ENCODE measurements at places on chromosomes 13 and 19.

DNA sequence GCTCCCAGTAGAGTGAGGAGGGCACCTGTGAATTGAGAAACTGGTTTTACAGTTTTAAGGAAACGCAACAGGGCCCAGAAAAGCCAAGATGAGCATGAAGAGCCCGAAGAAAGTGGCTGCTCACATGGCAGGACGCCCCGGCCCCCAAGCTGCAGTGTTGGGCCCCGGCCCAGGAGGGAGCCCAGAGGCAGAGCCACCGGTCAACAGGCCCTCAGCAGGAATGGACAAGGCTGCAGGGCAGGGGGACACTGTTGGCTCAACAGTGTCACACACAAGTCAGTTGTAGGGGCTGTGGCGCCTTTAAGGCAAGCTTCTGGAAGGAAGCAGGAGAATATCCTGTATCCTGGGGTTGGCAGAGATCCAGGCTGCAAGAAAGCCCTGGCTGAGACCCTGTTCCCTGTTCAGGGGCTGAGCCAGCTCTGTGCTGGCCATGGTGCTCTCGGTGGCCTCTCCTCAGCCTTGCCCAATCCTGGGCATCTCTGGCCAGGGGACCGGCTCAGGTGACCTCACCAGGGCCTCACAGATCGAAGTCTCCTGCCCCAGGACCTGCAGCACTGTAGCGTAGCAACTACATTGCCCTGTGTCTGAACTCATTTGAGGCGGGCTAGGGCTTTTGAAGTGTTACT, 28.0 kb downstream of the UPF1 start:
- no peak for DNase-seq

- DNase-seq = no peak
Observed at GRCh38 chr13:28251466-28251865, 113.1 kb downstream of the PAN3 start.

DNA sequence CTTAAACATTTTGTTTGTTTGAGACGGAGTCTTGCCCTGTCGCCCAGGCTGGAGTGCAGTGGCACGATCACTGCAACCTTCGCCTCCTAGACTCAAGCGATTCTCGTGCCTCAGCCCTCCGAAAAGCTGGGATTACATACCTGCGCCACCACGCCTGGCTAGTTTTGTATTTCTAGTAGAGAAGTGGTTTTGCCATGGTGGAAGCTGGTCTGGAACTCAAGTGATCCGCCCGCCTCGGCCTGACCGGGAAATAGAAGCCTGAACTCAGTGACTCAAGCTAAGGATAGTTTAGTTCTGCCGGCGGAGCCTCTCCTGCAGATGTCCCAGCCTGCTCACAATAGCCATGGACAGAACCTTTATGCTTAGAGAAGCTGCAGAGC, 53.0 kb upstream of the ZNF254 start:
- DNase-seq = peak; percentile 54

- no peak for DNase-seq
Observed at GRCh38 chr13:65330691-65331090, 1899.4 kb downstream of the PCDH9 start.

DNA sequence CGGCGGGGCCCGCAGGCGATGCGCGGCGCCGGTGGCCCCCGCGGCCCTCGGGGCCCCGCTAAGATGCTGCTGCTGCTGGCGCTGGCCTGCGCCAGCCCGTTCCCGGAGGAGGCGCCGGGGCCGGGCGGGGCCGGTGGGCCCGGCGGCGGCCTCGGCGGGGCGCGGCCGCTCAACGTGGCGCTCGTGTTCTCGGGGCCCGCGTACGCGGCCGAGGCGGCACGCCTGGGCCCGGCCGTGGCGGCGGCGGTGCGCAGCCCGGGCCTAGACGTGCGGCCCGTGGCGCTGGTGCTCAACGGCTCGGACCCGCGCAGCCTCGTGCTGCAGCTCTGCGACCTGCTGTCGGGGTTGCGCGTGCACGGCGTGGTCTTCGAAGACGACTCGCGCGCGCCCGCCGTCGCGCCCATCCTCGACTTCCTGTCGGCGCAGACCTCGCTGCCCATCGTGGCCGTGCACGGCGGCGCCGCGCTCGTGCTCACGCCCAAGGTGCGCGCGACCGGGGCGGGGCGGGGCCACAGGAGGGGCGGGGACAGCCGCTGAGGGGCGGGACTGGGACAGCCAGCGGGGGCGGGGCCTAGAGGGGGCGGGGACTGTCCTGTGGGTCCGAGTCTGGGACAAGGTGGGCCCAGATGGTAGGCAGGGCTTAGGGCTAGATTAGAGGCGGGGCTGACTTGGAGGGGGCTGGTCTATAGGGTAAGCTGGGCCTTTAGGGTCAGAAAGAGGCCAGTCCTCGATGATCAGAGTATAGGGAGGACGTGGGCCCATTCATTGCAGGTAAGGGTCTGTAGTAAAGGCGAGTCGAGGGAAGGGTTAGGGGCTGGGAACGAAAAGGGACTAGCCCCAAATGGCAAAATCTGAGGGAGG, 5.1 kb downstream of the GRIN2D start:
- peak; percentile 83 for DNase-seq

DNA sequence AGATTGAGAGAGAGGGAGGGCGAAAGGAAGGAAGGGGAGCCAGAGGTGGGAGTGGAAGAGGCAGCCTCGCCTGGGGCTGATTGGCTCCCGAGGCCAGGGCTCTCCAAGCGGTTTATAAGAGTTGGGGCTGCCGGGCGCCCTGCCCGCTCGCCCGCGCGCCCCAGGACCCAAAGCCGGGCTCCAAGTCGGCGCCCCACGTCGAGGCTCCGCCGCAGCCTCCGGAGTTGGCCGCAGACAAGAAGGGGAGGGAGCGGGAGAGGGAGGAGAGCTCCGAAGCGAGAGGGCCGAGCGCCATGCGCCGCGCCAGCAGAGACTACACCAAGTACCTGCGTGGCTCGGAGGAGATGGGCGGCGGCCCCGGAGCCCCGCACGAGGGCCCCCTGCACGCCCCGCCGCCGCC, at the start of gene TNFSF11:
TSS of gene TNFSF11 (plus strand) at position 142 of the 400 bp plus-strand sequence. CDS start at position 294, 152 bp downstream.
- no peak for DNase-seq

DNA sequence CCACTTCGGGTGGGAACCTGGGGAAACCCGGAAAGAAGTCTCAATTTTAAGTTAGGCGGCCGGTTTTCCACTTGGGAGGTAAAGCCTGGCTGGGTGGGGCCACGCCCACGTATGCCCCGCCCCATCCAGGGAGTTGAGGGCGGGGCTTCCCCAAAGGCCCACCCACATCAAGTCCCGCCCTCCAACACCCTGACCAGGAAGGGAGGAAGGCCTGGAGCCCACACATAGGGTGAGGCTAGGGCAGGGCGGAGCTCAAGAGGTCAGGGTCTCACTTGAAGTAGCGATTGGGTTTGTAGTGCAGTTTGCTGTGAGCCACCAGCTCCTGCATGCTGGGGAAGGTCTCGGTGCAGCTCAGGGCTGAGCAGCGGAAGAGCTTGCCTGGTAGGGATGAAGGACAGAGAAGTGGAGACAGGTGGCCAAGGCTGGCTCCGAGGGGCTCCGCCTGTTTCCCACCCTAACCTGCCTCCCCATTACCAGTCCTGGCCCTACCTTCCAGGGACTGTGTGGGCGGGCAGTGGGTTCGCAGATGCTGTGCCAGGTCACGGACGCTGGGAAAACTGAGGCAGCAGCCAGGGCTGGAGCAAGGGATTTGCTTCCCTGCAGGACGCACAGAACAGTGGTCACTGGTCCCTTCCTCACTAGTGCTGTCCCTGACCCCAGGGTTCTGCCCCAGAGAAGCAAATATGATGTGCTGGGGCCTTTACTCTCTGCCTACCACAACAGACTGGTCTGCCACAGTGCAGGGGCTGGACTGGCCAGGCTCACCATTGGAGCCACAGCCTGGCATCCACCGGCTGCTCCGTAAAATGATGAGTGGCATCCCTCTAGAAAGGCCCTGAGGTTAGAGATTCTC, 1.6 kb downstream of the ZNF414 start:
- peak; percentile 74 for DNase-seq

DNA sequence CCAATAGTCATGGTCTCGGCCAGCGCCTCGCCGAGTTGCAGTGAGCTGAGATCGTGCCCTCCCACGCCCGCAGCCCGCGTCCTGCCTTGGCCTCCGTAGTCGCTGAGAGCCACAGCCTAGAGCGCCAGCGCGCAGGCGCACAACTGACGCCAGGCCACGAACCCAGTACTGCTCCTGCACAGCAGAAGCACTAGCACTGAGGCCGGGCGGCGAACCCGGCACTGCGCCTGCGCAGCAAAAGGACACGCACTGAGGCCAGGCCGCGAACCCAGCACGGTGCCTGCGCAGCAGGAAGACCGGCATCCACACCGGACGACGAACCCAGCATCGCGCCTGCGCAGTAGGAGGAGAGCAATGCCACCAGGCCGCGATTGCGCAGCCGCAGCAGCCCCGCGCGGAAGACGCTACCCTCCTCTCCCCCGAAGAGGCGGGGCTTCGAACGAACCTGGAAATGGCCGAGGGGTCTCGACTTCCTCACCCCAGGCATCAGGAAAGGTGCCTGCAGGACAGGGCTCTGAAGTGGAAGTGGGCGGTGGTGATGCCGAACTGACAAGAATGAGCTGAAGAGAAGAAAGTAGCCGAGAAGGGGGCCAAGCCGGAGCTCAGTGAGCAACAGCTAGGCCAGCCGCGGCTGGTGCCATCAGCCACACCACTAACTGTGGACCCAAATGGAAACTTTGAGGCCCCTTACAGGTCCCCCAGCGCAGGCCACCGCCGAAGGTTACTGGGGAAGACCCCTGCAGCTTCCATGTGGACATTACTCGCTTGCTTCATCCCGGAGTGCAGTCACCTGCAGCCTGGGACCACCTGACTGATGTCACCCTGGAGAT, 7.5 kb downstream of the F10 start:
- no peak for DNase-seq

DNA sequence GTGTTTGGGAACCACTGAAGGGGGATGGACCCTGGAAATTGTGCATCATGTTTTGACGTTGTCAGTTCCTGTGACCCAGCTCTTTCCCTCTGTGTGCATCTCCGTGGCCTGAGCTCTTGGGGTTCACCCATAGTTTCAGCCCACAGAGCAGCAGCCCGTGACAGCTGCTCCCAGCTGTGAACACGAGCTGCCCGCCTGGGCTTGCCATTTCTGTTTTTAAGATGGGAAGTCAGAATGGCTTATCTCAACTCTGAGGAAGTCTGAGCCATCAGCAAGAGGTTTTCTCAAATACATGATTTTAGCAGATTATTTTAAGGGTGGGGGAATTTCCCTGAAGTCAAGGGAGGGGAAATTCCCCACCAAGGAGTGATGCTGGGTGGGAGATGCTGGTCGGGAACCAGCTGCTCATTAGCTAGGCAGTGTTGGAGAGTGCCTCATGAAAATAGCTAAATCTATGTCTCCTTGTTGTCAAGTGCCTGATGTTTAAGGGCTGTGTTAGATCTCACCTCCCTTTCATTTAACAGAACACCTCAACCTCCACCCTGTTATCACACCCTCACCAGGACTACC, 34.8 kb upstream of the C1QTNF9 start:
- peak; percentile 69 for DNase-seq

- peak; percentile 28 for DNase-seq
Observed at GRCh38 chr13:34156841-34157365, 339.0 kb downstream of the RFC3 start.

DNA sequence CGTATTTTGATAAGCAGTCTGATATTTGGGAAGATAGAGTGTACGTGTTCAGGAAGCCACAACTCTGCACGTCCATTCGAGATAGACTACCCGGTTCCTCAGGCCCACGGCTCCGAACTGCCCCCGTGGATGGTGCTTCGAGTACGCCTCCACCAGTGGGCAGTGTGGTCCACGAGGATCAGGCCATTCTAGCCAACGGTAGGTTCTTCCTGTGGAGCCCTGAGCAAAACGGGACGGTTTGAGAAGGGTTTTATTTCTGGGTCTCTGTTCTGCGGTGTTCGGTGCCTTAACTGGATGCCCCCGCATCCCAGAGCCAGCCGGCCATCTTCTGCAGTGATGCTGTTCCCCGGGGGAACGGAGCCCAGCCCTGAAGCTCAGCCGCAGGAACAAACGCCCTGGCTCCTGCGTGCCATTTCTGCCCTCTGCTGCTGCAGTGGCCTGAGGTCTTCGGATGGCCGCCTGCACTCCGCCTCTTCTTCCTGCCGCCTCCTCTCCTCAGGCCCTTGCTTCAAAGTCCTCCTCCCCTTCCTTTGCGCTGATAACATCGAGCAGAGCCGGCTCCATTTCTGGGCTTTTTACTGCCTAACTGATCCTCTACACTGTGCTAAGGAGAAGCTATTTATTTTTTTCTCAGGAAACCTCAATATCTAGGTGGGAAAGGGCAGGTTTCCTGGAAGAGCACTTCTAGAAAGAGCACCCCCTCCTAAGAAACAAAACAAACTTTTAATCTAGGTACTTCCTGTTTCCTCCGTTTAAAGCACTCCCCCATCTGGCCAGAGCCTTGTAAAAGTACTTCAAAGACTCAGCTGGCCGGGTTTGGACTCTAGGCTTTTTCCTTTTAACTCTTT, 36.2 kb upstream of the SLC46A3 start:
- DNase-seq = peak; percentile 53
